ENCODE measurements at places on chromosomes 13 and 19.

- DNase-seq: no peak
Measured at GRCh38 chr13:111551204-111551820, 230.9 kb downstream of the TEX29 start.

GRCh38 chr19:7366701-7367420 is 18.1 kb downstream of the ARHGEF18 start:
- peak; percentile 50 for DNase-seq

- no peak for DNase-seq
Measured at GRCh38 chr19:42697884-42698283, 42.4 kb downstream of the PSG3 start.

DNA sequence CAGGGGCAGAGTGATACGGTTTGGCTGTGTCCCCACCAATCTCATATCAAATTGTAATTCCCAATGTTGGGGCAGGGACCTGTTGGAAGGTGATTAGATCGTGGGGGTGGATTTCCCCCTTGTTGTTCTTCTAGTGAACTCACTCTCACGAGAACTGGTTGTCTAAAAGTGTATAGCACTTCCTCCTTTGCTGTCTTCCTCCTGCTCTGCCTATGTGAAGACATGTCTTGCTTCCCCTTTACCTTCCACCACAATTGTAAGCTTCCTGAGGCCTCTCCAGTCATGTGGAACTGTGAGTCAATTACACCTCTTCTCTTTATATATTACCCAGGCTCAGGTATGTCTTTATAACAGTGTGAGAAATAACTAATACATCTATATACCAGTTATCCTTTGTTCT is 706.4 kb upstream of the KLHL1 start:
- no peak for DNase-seq

- peak; percentile 15 for DNase-seq
Measured at GRCh38 chr19:40191836-40192646, 815 bp downstream of the MAP3K10 start.

DNA sequence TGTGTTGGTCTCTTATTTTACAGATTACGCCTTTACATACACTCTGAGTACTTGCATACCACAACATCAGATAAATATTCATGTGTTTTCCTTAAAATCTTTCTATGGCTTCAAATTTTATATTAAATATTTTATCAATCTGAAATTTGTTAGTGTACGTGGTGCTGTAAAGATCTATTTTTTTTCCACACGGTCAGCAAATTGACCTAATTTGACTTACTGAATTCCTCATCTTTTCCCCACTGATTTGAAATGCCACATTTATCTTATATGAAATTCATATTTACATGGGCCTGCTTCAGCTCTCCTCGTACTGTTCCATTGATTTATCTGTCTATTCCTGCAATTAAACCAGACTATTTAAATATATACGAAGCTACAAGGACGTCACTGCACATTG is 433.8 kb upstream of the ZNF507 start:
- no peak for DNase-seq
